ENCODE measurements at places on chromosomes 16 and 17. TPM values are rescaled to one million over a fixed set of nuclear protein-coding genes. Genes with fewer than 3 reads are reported as not detected.

DNA sequence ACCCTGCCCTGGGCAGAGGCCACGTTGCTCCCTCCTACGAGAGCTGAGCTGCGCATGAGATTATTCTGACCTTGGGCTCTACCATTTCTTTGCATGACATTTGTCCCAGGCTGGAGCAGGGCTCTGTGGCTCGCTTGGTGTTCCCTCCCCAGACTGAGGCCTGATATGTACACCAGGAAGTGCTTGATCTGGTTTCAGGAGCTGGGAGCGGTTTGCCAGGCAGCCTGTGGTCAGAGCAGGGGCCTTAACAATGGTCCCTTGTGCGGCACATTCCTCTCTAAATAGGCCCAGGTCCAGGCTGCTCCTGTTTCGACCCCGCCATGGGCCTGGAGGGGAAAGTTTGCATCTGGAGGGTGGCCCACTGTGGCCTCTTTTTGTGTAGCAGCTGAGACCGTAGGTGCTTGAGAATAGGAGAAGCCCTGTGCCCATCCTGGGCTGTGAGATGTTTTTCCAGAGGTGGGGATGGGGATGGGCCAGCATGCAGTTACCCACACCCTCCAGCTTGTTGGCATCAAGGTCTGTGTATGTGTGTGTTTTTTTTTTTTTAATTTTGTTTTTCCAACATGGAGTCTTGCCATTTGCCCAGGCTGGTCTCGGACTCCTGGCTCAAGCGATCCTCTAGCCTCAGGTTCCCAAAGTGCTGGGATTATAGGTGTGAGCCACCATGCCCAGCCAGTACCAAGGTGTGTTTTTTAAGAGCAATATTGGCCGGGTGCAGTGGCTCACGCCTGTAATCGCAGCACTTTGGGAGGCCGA, 253.9 kb downstream of the SEC14L1 start:
- no peak for DNase-seq
- H3K36me3 ChIP-seq: peaks cover 4% of the 10 kb centered on the region
- no peak overlapping the region for H3K4me3 ChIP-seq
- no peaks in the 10 kb centered on the region for H3K27me3 ChIP-seq
- H3K27ac ChIP-seq: no peak overlapping the region
- peaks cover 97% of the 10 kb centered on the region for H3K4me1 ChIP-seq

DNA sequence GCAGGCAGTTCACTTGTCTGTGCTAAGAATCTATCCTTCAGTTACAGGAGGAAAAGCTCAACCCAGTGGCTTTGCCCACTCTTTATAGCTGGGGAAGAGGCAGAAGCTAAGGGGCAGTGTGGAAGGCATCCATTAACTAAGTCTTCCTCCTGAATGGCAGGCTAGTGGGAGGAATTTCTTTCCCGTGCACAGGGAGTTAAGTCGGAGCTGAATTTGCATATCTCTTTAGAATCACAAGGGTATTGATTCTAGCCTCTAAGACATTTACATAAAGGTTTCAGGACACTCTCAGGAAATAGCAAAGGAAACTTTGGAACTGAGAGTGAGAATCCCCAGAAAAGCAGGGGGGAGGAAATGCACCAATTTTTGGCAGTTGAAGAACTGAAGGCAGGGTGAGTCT, 245.6 kb downstream of the CA10 start:
- no peaks in the 10 kb centered on the region for H3K36me3 ChIP-seq
- no peak overlapping the region for H3K4me3 ChIP-seq
- H3K27me3 ChIP-seq: no peaks in the 10 kb centered on the region
- H3K27ac ChIP-seq: no peak overlapping the region
- no peak for DNase-seq
- no peaks in the 10 kb centered on the region for H3K4me1 ChIP-seq

- H3K27ac ChIP-seq: no peak overlapping the region
- H3K36me3 ChIP-seq: peaks cover 22% of the 10 kb centered on the region
- no peaks in the 10 kb centered on the region for H3K27me3 ChIP-seq
- H3K4me3 ChIP-seq: no peak overlapping the region
- H3K4me1 ChIP-seq: no peaks in the 10 kb centered on the region
- no peak for DNase-seq
Observed at GRCh38 chr16:86534779-86535615, 20.0 kb downstream of the MTHFSD start.

DNA sequence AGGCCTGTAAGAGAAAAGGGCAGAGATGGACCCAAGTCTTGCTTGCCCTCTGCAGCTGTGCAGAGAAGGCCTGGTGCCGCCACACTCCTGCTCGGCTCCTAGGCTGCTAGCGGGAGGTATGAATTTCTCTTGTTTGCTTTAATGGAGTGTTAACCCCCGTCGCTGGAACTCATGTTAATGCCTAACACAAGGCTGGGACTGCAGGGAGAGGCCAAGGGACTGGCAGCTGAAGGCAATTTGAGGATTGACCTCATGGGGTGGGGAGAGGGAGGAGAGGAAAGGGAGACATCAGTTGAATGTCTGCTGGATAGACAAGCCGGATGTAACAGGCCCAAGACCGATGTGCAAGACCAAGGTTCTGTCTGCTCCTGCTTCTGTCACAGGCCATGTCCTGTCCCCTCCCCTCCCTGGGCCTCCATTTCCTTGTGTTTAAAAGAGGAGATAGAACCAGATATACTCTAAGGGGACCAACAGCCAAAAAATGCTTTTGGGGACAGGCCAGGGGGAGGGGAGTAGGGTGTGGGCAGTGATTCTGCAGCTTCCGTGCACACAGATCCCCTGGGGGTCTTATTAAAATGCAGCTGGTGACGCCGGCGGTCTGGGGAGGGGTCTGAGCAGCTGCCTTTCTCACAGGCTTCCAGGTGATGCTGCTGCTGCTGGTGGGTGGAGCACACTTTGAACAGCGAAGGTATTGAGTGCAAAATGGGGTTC, 46.7 kb upstream of the TBX2 start:
- no peaks in the 10 kb centered on the region for H3K4me1 ChIP-seq
- H3K27ac ChIP-seq: no peak overlapping the region
- no peaks in the 10 kb centered on the region for H3K36me3 ChIP-seq
- H3K4me3 ChIP-seq: no peak overlapping the region
- no peak for DNase-seq

GRCh38 chr17:44236444-44236991, 17.0 kb upstream of the UBTF start:
- no peaks in the 10 kb centered on the region for H3K27me3 ChIP-seq
- no peak overlapping the region for H3K4me3 ChIP-seq
- DNase-seq: no peak
- H3K27ac ChIP-seq: no peak overlapping the region
- no peaks in the 10 kb centered on the region for H3K36me3 ChIP-seq

DNA sequence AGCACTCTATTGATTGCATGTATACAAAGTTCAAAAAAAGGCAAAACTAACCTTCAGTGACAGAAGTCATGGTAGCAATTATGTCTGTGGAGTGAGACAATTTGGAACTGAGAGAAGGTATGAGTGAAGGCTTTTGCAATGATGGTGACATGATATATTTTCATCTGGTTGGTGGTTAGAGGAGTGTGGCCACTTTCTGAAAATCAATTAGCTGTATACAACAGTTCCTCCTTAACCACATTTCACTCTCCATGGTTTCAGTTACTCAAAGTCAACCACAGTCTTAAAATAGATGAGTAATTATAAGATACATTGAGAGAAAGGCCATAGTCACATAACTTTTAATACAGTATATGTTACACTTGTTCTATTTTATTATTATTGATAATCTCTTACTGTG, 26.2 kb downstream of the ADAMTS18 start:
- no peaks in the 10 kb centered on the region for H3K27me3 ChIP-seq
- DNase-seq: no peak
- H3K4me3 ChIP-seq: no peak overlapping the region
- no peaks in the 10 kb centered on the region for H3K36me3 ChIP-seq

GRCh38 chr16:84141143-84141670, 3.8 kb downstream of the HSDL1 start:
- H3K27me3 ChIP-seq: no peaks in the 10 kb centered on the region
- H3K4me3 ChIP-seq: no peak overlapping the region
- no peak overlapping the region for H3K27ac ChIP-seq
- no peak for DNase-seq

- no peak overlapping the region for H3K4me3 ChIP-seq
- H3K27me3 ChIP-seq: no peaks in the 10 kb centered on the region
- H3K36me3 ChIP-seq: no peaks in the 10 kb centered on the region
- H3K4me1 ChIP-seq: no peaks in the 10 kb centered on the region
- no peak for DNase-seq
Observed at GRCh38 chr16:4790871-4791270, 2.7 kb upstream of the SEPTIN12 start.

- H3K27ac ChIP-seq: no peak overlapping the region
- H3K4me3 ChIP-seq: no peak overlapping the region
Observed at GRCh38 chr16:23535901-23536300, 21.2 kb downstream of the EARS2 start.

GRCh38 chr17:6843241-6843880, 11.8 kb upstream of the TEKT1 start:
- DNase-seq: peak; percentile 45
- no peak overlapping the region for H3K4me3 ChIP-seq
- no peaks in the 10 kb centered on the region for H3K27me3 ChIP-seq
- no peak overlapping the region for H3K27ac ChIP-seq
- H3K4me1 ChIP-seq: peaks cover 10% of the 10 kb centered on the region

DNA sequence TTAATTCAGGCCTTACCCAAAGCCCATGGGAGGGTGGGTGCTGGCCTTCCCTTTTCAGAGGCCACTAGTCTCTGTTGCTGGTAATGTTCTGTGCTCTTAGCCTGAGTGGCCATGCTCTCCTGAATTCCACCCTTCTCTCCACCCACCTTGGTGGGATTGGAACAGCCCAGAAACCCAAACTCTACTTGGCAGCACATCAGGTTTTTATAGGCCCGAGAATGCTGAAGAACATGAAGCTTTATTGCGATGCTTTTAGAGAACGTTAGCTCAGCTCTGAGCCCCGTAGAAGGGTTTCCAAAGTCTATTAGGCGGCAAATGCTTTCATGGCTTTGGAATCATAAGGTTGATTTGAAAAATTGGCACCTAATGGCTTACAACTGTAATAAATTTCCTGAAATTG, 209.3 kb downstream of the MSI2 start:
- DNase-seq: no peak
- H3K27ac ChIP-seq: no peak overlapping the region
- H3K4me1 ChIP-seq: peaks cover 25% of the 10 kb centered on the region
- no peaks in the 10 kb centered on the region for H3K36me3 ChIP-seq

- H3K27ac ChIP-seq: peak overlapping the region; percentile 92
- H3K4me1 ChIP-seq: peaks cover 39% of the 10 kb centered on the region
- peak overlapping the region; percentile 94 for H3K4me3 ChIP-seq
- DNase-seq: no peak
- H3K27me3 ChIP-seq: no peaks in the 10 kb centered on the region
Observed at GRCh38 chr17:21212826-21213637, 929 bp downstream of the TMEM11 start.

DNA sequence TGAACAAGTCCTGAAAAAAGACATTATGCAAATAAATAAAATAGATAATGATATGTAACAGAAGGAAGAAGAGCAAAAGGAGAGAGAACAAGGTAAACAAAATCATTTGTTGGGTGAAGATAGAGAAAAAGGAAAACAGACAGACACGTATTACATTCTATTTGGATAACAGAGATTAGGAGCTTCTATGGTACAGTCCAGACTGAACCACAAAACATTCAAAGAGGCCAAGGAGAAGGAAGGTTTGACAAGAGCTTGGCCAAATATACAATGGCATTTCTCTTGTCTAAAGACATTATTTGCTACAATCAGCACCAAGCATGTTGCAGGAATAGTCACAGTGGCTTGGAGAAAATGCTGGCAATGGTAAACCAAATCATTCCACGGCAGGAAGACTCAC, 29.2 kb downstream of the SMG6 start:
- H3K27me3 ChIP-seq: no peaks in the 10 kb centered on the region
- H3K4me1 ChIP-seq: peaks cover 28% of the 10 kb centered on the region
- DNase-seq: no peak
- H3K4me3 ChIP-seq: no peak overlapping the region
- peaks cover 16% of the 10 kb centered on the region for H3K36me3 ChIP-seq
- no peak overlapping the region for H3K27ac ChIP-seq

DNA sequence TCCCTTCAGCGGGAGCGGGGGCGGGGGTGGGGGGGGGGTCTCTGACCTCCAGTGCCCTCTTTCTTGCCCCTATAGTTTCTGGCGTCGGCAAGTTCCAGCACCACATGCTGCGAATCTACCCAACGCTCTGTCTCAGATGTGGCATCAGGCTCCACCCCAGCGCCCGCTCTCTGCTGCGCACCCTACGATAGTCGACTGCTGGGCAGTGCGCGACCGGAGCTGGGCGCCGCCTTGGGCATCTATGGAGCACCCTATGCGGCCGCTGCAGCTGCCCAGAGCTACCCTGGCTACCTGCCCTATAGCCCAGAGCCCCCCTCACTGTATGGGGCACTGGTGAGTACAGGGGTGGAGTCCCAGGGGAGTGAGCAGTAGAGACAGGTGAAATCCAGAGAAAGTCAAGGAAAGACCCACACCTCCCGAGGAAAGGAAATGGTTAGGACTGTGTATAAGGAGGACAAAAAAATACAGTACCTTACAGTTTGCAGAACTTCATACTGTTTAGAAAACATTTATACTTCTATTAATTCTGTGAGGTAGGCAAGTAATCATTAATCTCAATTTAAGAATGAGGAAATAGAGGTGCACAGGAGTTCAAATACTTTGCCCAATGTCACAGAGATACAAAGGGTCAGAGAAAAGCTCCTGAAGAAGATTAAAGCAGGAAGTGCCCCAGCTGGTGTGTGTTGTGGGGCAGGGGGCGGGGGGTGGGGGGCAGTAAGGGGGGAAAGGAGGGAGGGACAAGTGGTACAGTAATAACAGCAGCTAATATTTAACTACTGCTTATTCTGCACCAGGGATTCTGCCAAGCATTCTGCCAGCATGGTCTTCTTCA, 2.5 kb downstream of the IRX6 start:
- H3K27me3 ChIP-seq: peaks cover 17% of the 10 kb centered on the region
- DNase-seq: no peak
- no peak overlapping the region for H3K4me3 ChIP-seq
- no peak overlapping the region for H3K27ac ChIP-seq
- no peaks in the 10 kb centered on the region for H3K36me3 ChIP-seq
- no peaks in the 10 kb centered on the region for H3K4me1 ChIP-seq

- H3K36me3 ChIP-seq: no peaks in the 10 kb centered on the region
- DNase-seq: no peak
- H3K27me3 ChIP-seq: no peaks in the 10 kb centered on the region
Observed at GRCh38 chr17:34291721-34292348, 6.3 kb downstream of the CCL11 start.

GRCh38 chr17:38747463-38748148, 530 bp downstream of the PCGF2 start:
- no peak overlapping the region for H3K27ac ChIP-seq
- peaks cover 37% of the 10 kb centered on the region for H3K27me3 ChIP-seq
- no peak overlapping the region for H3K4me3 ChIP-seq
- DNase-seq: no peak

- no peaks in the 10 kb centered on the region for H3K36me3 ChIP-seq
- DNase-seq: no peak
- no peaks in the 10 kb centered on the region for H3K27me3 ChIP-seq
- no peaks in the 10 kb centered on the region for H3K4me1 ChIP-seq
- no peak overlapping the region for H3K4me3 ChIP-seq
Observed at GRCh38 chr16:55062442-55062841, 131.8 kb downstream of the IRX5 start.

GRCh38 chr17:10022416-10022815, 117.3 kb upstream of the RCVRN start:
- no peak overlapping the region for H3K4me3 ChIP-seq
- no peak for DNase-seq

The HID1 gene
- total RNA-seq: 17.5 TPM

The PIPOX gene
- total RNA-seq: 3.6 TPM

The RND2 gene
- total RNA-seq: 0.28 TPM

The OR3A2 gene
- total RNA-seq: 2.4 TPM

The G6PC1 gene
- total RNA-seq: not detected

The NUPR1 gene
- total RNA-seq: not detected

The GFOD2 gene
- 19.8 TPM for total RNA-seq

The DOC2B gene
- 0.06 TPM for total RNA-seq

The CCL8 gene
- total RNA-seq: not detected

The ABCC3 gene
- 0.86 TPM for total RNA-seq

The KRT32 gene
- not detected for total RNA-seq

All from CD4-positive, alpha-beta memory T cell (primary cell).